ENCODE measurements at places on chromosomes 4 and X.

DNA sequence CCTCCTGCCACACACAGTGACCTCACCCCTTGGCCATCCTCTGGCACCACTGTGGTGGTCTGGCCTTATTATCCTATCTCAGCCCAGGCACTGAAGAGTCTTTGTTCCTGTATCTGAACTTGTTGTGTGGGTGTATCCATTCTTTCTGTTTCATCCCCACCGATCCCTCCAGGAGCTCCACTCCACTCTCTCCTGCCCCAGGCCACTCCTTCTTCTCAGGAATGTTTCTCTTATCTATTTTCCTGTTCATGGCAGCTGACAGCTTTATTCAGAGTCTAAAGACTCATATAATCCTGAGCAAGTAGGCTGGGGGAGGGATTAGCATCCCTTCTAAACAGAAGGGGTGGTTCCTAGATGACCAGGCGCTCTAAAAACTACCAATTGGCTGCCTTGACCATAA is 150.0 kb downstream of the ANAPC10 start:
- H3K4me3 ChIP-seq, result no peak overlapping the region
- H3K27ac ChIP-seq, result 0 out of 2 replicates have a peak overlapping the region, but pooled peaks have one; percentile 53
- peaks cover 14% of the 10 kb centered on the region for H3K36me3 ChIP-seq
- DNase-seq, result no peak

GRCh38 chr4:90162566-90162965 is 35.4 kb downstream of the CCSER1 start:
- H3K4me1 ChIP-seq, result no peaks in the 10 kb centered on the region
- no peak overlapping the region for H3K4me3 ChIP-seq
- no peaks in the 10 kb centered on the region for H3K36me3 ChIP-seq

GRCh38 chr4:125243789-125244397 is 70.9 kb upstream of the FAT4 start:
- H3K27ac ChIP-seq, result no peak overlapping the region
- H3K36me3 ChIP-seq, result no peaks in the 10 kb centered on the region
- H3K27me3 ChIP-seq, result no peaks in the 10 kb centered on the region
- no peaks in the 10 kb centered on the region for H3K4me1 ChIP-seq

DNA sequence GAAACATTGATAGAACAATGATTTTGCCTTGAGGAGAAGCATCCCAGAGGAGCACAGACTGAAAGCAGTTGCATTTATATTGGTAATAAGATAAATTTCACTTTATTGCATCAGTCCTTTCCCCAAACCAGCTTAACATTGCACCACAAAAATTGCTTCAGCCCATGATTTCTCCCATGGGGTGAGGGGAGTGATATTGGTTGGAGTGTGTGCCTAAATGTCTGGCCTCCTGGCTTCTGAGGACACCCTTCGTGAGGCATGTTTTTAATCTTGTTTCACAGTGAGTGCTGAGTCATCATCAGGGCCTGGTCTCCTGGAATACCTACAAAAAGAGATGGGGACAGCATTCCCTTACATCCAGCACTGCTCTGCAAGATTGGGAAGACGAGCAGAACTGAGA is 487.9 kb downstream of the C4orf33 start:
- peaks cover 7% of the 10 kb centered on the region for H3K36me3 ChIP-seq
- H3K27me3 ChIP-seq, result peaks cover 3% of the 10 kb centered on the region
- no peak for DNase-seq

- H3K4me1 ChIP-seq, result peaks cover 28% of the 10 kb centered on the region
- no peak overlapping the region for H3K4me3 ChIP-seq
- H3K27ac ChIP-seq, result 0 out of 2 replicates have a peak overlapping the region, but pooled peaks have one; percentile 19
- H3K27me3 ChIP-seq, result no peaks in the 10 kb centered on the region
Observed at GRCh38 chr4:40228497-40229365, 31.9 kb downstream of the RHOH start.

DNA sequence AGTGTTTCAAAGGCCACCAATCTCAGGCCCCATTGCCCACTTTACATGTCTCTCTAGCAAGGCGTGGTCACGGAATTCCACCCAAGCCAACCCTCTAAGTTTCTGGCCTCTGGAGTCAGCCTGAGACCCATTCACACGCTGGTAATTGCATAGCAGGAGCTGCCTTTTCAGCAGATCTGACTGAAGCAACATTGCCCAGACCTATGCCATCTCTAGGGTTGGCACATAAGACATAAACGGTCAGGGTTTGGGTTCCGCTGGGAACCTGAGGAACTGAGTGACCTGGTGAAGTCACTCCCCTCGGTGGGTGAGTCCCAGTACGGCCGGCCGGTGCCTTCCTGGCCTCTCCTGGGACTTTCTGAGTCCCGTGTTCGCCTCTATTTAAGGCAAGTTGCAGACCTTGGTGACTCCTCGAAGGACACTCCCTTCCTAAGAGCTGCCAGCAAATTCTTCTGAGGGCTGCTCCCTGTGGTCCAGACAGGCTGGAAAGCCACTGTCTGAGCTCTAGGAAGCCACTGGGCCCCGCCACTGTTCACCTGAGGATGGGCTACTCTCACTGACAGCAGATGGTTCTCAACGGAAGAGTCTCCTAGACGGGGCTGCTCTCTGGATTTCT is 15.9 kb downstream of the CTAG1A start:
- no peak overlapping the region for H3K4me3 ChIP-seq
- peaks cover 12% of the 10 kb centered on the region for H3K36me3 ChIP-seq
- H3K4me1 ChIP-seq, result peaks cover 16% of the 10 kb centered on the region
- DNase-seq, result no peak
- H3K27me3 ChIP-seq, result peaks cover 6% of the 10 kb centered on the region
- no peak overlapping the region for H3K27ac ChIP-seq

DNA sequence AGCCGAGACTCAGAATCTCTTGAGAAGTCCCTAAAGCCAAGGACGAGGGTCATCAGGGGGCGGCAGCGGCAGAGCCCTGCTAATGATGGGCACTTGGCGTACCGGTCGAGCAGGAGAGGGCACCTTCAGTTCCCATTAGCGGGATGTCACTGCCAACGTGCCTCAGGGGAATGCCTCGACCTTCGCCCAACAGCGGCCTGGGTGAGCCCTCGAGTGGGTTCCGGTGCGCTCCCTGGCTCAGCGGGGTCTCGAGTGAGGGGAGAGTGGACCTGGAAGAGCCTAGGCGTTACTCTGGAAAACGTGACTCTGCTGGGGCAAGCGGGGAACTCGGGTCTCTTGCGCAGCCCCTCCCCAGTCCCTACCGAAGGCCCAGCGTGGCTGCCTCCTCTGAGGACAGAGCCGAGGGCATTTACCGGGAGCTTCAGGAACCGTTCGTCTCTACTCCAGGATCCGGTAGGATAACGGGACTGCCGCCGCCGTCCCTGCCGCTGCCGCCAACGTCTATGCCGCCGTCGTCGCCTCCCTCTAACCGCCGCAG is 36.9 kb downstream of the PGRMC1 start:
- no peak overlapping the region for H3K27ac ChIP-seq
- no peaks in the 10 kb centered on the region for H3K4me1 ChIP-seq
- H3K36me3 ChIP-seq, result no peaks in the 10 kb centered on the region
- H3K27me3 ChIP-seq, result peaks cover 45% of the 10 kb centered on the region
- DNase-seq, result no peak

GRCh38 chr4:87632469-87632868 is 17.6 kb upstream of the DMP1 start:
- no peak overlapping the region for H3K4me3 ChIP-seq
- H3K27me3 ChIP-seq, result no peaks in the 10 kb centered on the region
- H3K36me3 ChIP-seq, result no peaks in the 10 kb centered on the region

GRCh38 chr4:143389579-143390195 is 53.0 kb downstream of the GAB1 start:
- no peak overlapping the region for H3K4me3 ChIP-seq
- peaks cover 45% of the 10 kb centered on the region for H3K4me1 ChIP-seq
- H3K27me3 ChIP-seq, result no peaks in the 10 kb centered on the region
- no peak overlapping the region for H3K27ac ChIP-seq
- peaks cover 4% of the 10 kb centered on the region for H3K36me3 ChIP-seq

- H3K36me3 ChIP-seq, result peaks cover 3% of the 10 kb centered on the region
- no peak overlapping the region for H3K27ac ChIP-seq
- DNase-seq, result no peak
Observed at GRCh38 chr4:152773339-152773738, 6.2 kb downstream of the TIGD4 start.

- no peaks in the 10 kb centered on the region for H3K36me3 ChIP-seq
- H3K27me3 ChIP-seq, result peaks cover 24% of the 10 kb centered on the region
- no peak for DNase-seq
Observed at GRCh38 chr4:53543561-53543960, 47.7 kb downstream of the LNX1 start.

All from WTC11 (cell line).